ENCODE measurements at places on chromosomes 1 and 21.

- no peak for DNase-seq
Observed at GRCh38 chr1:233114860-233115259, 164.4 kb downstream of the NTPCR start.

GRCh38 chr1:111690306-111690617, 48.9 kb downstream of the INKA2 start:
- no peak for DNase-seq

- no peak for DNase-seq
Observed at GRCh38 chr1:244548558-244549115, 87.6 kb downstream of the CATSPERE start.

GRCh38 chr1:234260578-234260977, 112.7 kb upstream of the COA6 start:
- DNase-seq = no peak

DNA sequence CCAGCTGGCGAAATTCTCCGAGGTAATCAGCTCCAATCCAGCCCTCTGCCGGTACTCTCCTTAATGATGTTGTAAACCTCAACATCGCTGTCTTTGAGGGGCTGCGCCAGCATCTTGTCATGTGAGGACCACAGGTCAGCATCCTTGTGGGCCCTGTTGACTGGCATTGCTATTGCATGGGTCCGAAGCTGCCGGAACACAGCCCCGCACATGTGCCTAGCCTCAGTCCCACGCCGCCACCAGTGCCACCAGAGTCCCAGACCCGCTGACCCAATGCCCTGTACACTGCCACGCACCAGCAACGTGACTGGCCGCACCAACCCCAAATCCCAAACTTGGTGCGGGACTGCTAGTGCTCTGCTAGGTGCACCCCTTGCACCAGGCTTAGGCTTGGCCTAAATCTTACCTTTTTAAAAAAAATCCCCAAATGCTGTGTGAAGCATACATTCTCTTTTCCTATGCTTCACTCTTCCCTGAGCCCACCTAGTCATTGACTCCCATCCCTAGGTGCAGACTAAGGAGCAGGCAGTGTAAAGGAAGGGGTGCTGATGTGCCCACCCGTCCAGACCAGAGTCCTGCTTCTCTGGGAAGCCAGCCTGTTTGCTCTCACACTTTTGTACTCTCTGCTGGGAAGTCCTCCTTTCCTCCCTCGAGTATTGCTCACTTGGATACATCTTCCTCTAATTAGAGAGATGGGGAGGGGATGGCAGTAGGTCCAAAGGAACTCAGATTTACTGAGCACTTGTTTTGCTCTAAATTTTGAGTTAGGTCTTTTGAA, 81.9 kb upstream of the ARTN start:
- DNase-seq = no peak

GRCh38 chr1:200838676-200839445, 33.9 kb upstream of the GPR25 start:
- DNase-seq = no peak

DNA sequence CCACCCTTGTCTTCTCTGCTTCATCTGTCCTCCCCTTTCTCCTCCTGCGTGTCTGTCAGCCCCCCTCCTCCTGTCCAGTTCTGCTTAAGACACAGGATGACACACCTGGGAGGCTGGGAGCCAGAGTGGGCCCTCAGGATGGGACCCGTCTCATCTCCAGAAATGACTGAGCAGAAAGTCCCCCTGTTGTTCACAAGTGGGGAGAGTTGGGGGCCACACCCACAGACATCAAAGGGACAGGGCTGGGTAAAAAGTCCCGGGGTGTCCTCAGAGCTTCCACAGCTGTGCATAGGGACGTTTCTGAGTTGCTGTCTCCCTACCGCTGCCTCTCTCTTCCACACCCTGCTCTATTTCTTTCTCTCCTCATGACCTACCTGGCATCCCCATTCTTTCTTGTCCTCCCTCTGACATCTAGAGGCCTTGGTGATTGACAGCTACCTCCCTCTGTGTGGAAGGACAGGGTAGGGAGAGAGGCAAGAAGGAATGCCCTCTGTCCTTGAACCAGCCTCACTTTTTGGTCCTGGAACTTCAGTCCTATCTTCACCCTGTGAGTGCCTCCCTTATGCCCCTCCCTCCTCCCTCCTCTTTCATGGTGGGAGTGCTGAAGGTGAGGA, 19.5 kb upstream of the SH2D2A start:
- no peak for DNase-seq

DNA sequence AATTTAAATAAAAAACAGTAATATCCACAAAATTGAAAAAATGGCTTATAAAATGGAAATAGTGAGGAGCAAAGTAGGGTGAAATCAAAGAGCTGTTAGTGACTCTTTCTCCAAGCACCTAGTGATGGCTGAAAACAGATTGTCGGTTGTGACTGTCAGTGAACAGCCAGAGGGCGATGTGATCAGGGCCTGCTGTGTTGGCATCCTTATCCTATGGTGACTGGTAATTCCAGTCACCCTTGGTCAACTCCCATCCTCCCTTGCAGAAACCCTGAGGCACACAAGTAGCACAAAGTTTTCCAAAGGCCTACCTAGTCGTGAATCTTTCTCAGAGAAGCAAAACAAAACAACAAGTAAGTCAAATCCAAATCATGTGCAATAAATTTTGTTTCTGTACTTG, 599.8 kb upstream of the CXADR start:
- DNase-seq = no peak

- no peak for DNase-seq
Observed at GRCh38 chr1:214604523-214604922, 1.5 kb downstream of the CENPF start.

DNA sequence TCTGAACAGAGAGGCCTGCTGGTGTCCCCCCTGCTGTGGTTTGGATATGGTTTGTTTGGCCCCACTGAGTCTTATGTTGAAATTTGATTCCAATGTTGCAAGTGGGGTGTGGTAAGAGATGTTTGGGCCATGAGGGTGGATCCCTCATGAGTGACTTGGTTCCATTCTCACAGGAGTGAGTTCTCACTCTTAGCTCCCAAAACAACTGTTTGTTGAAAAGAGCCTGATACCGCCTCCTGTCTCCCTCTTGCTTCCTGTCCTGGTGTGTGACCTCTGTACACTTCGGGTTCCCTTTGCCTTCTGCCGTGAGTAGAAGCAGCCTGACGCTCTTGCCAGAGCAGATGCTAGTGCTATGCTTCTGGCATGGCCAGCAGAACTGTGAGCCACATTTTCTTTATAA, 60.5 kb downstream of the C21orf91 start:
- no peak for DNase-seq

GRCh38 chr1:232149287-232150201, 480.4 kb downstream of the SIPA1L2 start:
- no peak for DNase-seq

GRCh38 chr1:34898330-34898761, 31.1 kb downstream of the DLGAP3 start:
- no peak for DNase-seq

DNA sequence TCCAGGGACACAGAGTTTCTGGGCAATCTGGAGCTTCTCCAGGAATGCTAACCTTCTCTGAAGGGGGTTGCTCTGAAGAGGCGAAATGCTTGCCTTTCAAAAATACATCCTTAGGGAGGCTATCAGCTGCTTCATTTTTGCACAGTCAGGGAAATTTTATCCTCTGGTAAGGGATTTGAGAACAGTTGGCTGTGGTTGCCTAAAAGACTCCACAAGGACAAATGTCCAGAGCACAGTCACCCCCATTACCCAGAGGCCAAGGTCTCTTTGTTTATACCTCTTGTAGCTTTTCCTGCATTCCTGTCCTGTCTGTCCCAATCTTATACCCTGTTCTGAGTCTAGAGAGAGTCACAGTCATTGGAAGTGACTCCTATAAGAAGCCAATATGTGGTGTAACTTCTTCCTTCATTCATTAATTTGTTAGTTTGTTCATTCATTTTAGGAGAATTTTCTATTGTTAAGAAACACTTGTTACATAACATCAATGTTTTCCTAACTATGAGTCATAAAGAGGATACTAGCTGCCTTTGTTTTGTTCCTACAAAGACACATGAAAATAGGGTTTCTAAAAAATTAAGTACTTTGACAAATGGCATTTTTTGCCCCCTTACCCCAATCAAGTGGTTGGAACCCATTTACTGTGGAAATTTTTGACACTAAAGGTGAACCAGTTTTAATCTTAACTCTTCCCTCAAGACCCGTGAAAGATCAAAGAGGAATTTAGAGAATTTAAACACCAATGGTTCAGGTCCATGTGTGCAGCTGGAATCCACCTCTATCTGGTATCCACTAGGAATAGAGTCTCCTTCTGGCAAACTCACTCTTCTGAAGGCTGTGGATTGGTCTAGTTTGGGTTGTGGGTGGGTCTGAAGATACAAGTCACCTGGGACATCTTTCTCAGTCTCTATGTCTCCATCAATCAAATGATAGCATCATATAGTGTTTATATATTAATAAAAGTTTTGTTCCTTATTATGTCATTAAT, 47.1 kb downstream of the GPR88 start:
- no peak for DNase-seq

- no peak for DNase-seq
Observed at GRCh38 chr21:45026066-45026745, 48.2 kb upstream of the ADARB1 start.

GRCh38 chr1:12196641-12197482, 30.1 kb downstream of the TNFRSF1B start:
- DNase-seq = no peak

DNA sequence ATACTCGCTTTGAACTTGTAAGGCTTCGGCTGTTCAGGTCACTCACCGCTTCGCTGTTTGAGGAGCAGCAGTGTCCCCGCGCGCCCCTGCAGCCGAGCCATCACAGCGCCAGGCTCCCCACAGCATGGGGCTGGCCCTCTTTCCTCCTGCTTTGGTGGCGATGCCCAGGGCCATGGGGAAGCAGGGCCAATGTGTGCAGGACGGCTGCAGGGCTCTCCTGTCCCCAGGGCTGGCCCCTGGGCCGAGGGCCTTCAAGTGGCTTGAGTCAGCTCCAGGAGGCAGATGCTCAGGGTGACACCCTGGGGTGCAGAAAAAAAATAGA, 38.5 kb upstream of the TRAPPC10 start:
- DNase-seq = no peak

- DNase-seq = no peak
Observed at GRCh38 chr1:43987159-43987902, 4.1 kb upstream of the CCDC24 start.

DNA sequence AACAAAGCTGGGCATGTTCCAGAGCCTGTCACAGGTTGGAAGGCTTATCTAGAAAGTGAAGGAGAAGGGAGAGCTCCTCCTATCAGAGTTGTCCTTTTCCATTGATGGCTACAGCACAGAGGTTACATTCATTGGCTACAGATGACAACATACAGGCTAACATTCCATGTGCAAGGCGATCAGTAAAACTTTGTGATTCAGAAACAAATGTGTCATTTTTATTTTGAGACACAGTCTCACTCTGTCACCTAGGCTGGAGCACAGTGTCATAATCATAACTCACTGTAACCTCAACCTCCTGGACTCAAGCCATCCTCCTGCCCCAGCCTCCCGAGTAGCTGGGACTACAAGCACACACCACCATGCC, 32.6 kb downstream of the TRIM67 start:
- DNase-seq = no peak

- DNase-seq = no peak
Observed at GRCh38 chr1:117795792-117796191, 133.6 kb downstream of the GDAP2 start.

GRCh38 chr1:205091043-205091740, 6.9 kb upstream of the TMEM81 start:
- DNase-seq = no peak

All from stimulated activated CD8-positive, alpha-beta memory T cell treated with anti-CD3 and anti-CD28 coated beads, Interleukin-7, amount 100 ng/mL, for 24 hours (primary cell).